ENCODE measurements at places on chromosomes 1 and 21.

GRCh38 chr1:60921175-60921574 lies 161.2 kb upstream of the NFIA start:
- no peak for DNase-seq

- DNase-seq = no peak
These were observed 238.2 kb downstream of the NRIP1 start for GRCh38 chr21:14826630-14827029.

- no peak for DNase-seq
These were observed 51.5 kb downstream of the SDC3 start for GRCh38 chr1:30857062-30857461.

- no peak for DNase-seq
These were observed 14.5 kb upstream of the MX1 start for GRCh38 chr21:41411449-41412089.

DNA sequence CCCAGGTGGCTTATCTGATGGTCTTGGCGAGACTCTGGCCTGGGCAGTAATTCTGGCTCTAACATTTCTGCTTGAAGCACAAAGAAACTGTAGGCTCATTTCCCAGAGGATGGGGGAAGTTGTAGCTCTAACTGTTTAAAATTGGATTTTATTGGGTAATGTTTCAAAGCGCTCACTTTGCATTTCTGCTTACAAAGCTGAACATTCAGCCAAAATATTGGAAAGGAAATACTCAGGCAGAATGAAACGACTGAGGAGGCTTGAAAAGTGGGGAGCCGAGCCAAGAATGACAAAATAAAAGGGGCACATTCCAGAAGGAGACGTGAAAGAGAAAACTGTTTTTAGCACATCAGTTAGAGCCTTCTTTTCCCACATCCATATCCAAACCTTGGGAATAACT lies 202.6 kb downstream of the GRIK1 start:
- DNase-seq = no peak
